ENCODE measurements at places on chromosomes 7 and 10. TPM values are rescaled to one million over a fixed set of nuclear protein-coding genes. Genes with fewer than 3 reads are reported as not detected.

SDK1 gene
- 4.1 TPM for total RNA-seq

GRCh38 chr10:131560706-131561355, 249.3 kb upstream of the TCERG1L start:
- no peak for DNase-seq

DNA sequence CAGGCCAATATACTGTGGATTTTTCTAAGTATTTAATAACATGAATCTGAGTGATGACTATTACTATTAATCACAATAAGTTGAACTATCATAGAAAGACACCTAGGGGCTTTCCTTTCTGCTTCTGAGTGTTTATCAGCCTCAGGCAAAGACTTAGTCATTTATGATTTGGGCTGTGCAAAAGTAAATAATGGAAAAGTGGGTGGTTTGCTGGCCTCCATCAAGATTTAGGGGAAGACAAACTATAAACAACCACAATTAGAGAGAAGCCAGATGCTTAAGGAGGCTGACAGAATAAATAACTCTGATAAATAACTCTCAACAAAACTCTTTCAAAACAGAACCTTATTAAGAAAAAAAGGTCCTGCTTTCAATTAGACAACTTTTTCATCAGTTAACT, 64.7 kb downstream of the MACC1 start:
- no peak for DNase-seq

- no peak for DNase-seq
Measured at GRCh38 chr7:1095621-1096155, 7.8 kb downstream of the GPER1 start.
